ENCODE measurements at places on chromosomes 5 and 9.

DNA sequence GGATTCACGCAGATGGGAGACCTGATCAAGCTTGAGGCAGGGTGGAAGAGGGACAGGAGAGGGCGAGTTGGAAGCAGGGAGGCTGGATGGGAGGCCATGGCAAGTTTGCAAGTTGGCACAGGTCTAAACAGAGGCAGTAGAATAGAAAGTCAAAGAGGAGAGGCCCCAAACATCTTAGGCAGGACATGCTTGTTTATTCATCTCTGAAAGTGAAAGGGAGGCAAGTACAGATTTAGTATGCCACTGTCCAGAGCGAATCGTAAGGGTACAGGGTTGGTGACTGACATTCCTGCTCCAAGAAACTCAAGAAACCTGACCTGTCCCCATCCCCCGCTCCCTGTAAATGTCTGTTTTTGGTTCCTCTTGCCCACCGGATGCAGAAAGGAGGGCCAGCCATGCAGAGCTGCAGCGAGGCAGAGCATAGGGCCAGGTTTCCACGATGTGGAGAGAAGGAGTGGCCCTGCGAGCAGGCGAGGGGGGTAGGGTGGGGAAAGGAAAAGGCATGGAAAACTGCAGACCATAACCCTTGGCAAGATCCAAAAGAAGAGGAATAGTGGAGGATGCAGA, 96.2 kb upstream of the BOD1 start:
- DNase-seq, result no peak

- peak; percentile 52 for DNase-seq
Observed at GRCh38 chr5:103561685-103562452, 720 bp downstream of the NUDT12 start.

DNA sequence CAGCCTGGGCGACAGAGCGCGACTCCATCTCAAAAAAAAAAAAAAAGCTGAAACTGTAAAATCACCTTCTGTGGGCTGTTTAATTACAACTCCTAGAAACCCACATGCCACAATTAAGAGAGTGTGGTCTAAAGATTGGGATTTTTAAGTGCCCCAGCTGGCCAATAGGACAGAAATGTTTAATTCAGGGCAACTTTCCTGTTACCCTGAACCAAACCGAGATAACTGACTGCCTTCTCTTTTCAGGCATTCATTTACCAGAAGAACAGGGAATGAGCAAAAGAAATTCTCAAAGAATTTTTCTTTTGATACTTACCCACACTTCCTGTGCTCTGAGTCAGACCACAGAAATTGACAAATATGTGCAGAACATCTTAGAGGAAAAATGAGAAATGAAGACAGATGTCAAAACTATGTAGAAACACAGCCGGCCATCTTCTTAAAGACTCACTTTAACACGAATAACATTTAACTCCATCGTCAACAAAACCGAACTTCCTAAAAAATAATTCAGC, 221.3 kb upstream of the DAPK1 start:
- DNase-seq, result no peak

DNA sequence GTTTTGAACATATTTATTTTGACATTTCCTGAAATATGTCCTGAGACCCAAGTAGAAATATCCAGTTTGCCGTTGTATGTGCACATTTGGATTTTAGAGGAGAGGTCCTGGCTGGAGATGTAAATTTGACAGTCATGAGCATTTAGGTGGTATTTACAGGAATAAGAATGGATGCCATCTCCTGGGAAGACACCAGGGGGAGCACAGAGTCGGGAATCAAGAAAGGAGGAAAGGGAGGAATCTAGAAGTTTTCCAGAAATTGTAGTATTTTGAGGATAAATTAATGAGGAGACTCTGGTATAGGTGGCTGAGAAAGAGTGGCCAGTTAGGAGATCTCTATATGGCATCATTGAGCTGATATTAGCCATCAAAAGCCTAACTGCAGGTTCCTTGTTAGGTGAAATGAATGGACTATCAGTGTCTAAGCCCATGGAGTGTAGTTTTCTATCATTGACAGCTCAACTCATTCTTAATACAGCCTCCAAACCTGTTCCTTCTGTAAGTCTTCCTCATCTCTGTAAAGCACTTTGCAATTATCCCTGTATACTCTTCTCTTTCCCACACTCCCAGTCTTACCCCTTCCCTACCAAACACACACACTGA, 7.2 kb downstream of the GAPT start:
- peak; percentile 6 for DNase-seq

GRCh38 chr9:136609838-136610311, 52.8 kb upstream of the EGFL7 start:
- DNase-seq, result peak; percentile 58

GRCh38 chr5:103208460-103208859, 50.1 kb upstream of the MACIR start:
- DNase-seq, result no peak

DNA sequence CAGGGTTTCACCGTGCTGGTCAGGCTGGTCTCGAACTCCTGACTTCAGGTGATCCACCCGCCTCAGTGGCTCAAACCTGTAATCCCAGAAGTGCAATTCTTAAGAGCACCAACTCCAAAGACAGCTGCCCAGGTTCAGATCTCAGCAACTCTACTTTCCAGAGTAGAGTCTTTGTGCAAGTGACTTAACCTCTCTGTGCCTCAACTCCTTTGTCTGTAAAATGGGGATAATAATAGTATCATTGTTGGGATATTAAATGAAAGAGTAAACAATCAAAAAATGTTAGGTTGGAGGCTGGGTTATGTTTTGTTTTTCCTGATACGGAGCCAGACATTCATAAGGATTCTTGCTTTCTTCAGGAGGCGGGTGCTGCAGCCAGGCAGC, 45.0 kb downstream of the FOXI1 start:
- no peak for DNase-seq

DNA sequence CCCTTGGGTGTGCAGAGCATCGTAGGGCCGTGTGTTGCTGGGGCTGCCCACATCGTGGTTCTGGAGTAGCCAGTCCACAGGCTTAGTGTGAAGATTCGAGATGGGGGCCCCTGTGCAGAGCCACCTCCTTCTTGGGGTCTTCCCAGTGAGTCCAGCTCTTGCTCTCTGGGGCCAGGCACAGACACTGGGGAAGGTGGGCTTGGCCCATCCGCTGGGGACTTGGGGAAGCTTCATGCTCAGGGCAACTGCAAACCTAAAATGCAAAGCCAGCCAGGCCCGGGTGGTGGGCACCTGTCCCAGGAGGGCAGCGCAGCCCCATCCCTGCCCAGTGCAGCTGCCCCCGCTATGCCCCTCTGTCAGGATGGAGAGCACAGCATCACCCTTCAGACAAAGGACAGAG, 46.4 kb upstream of the LRRC14B start:
- no peak for DNase-seq

DNA sequence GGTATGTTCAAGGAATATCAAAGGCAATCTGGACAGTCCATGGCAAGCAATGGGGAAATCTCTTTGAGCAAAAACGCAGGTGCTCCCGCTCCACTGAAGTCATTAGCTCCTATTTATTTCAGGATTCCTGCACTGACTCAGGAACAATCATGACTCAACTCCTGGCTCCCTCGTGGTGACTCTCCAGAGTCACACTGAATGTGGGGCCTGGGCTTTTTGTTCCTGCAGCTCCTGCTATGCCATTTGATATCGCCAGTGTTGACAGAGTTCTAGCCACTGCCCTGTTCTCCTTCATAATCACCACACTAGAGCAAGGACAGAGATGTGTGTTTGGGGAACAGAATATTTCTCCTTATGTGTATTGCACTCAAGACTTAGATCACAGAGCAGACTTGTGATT, 187.2 kb upstream of the ZNF462 start:
- DNase-seq, result no peak

- no peak for DNase-seq
Observed at GRCh38 chr9:19050637-19051591, 1.7 kb downstream of the RRAGA start.

- DNase-seq, result no peak
Observed at GRCh38 chr5:177300236-177300880, 3.2 kb downstream of the RAB24 start.

GRCh38 chr5:65768723-65769346, 46.8 kb downstream of the NLN start:
- DNase-seq, result no peak

Measured in SHP77 (cell line).